ENCODE measurements at places on chromosomes 6 and 20.
A peak's percentile ranks its signal among the peaks of the same experiment; 100 is the strongest.

- no peak for DNase-seq
Measured at GRCh38 chr6:117536317-117536716, 53.8 kb downstream of the DCBLD1 start.

GRCh38 chr6:120590611-120591010 lies 743.7 kb downstream of the TBC1D32 start:
- no peak for DNase-seq

GRCh38 chr6:131602781-131603312 lies 25.2 kb downstream of the MED23 start:
- DNase-seq, result peak; percentile 66

DNA sequence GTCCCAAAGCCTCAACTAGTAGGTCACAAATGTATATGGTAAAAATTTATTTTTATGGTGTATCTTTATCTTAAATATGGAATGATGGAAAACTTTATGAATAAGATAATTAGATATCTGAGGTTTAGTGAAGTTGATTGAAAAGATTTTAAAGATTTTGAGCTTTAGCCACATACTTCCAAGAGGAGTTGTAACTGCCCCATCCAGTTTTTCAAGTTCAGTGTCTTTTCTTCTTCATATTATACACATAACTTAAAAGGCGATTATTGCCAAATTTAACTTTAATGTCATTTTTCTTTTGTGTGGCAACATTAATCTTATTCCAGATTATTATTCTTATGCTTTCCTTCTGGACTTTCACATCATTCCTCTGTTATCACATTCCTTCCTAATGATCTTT lies 266.4 kb downstream of the TINAG start:
- no peak for DNase-seq

GRCh38 chr20:47050996-47051395 lies 156.4 kb downstream of the EYA2 start:
- no peak for DNase-seq

DNA sequence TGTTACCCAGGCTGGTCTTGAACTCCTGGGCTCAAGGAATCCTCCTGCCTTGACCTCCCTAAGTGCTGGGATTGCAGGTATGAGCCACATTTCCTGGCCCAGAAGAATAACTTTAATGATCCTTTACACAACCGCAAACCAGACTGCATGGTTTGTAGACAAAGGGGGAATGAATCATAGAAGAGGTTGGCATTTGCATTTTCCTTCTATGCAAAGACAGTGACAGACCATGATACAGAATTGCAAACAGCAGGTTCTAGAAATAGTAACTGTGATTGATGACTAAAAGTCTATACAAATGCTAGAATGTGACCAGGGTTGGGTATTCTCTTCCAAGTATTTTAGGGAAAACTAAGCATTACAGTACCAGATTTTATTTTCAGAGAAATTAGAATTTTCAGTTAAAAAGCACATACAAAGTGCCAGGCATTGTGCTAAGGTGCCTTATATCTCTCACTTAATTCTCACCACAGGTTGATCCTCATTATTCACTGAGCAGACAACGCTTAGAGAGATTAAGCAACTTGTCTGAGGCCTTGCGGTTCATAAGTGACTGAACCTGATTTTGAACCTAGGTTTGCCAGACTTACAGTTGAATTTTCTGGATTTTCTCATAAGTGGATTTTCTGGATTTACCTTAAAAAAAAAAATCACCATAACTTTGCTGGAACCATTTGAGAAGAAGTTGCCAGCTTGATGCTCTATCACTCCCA lies 146.6 kb downstream of the ZFAND3 start:
- peak; percentile 42 for DNase-seq

- DNase-seq, result no peak
Measured at GRCh38 chr6:161462148-161462547, 188.3 kb upstream of the AGPAT4 start.

DNA sequence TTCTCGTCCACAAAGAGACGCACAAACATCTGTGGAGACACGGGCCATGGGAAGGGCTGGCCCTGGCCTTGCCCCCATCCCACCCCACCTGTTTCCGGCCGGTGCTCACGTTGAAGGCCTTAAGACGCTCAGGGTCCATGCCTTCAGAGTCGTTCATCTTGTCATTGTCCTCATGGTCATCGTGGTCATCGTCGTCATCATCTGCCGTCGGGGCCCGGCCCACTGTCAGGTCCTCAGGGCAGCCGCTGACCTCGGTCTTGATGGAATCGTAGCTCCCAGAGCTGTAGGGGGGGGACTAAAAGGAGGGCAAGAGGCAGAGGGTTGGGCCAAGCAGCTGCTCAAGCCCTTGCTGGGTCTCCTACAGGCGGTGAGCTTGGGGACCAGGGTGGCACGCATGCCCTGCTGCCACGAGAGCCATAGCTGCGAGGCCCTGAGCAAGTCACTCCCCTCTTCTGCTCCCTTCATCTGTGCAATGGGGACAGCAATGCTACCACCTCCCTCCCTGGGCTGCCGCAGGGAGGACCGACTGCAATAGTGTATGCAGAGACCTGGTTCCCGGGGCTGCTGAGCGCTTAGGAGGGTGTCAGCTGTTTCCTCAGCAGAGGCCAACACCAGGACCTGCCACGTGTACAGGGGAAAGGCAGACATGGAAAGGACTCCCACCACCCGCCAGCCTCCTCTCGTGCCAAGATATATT lies 95.5 kb downstream of the ASXL1 start:
- no peak for DNase-seq

- peak; percentile 47 for DNase-seq
Measured at GRCh38 chr6:2959909-2960719, 11.3 kb downstream of the SERPINB6 start.

- peak; percentile 81 for DNase-seq
Measured at GRCh38 chr6:141202626-141203025, 930.1 kb upstream of the GJE1 start.

DNA sequence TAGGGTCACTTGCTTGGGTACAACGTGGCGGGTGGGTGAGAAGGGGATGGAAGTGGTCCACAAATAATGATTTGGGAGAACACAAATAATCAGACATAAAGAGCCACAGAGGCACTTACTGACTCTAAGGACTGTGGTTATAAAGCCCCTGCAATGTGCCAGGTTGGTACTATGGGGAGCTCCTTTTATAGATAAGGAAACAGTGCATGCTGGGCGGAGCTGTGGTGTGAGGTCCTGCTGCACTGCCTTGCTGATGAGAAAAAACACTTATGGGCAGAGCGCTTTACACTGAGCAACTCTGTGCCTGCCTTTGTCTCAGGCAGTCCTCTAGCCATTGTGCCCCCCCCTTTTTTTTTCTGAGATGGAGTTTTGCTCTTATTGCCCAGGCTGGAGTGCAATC lies 29.1 kb upstream of the SCRT2 start:
- DNase-seq, result no peak

GRCh38 chr20:58889334-58889760 lies 36.8 kb downstream of the GNAS start:
- DNase-seq, result no peak

GRCh38 chr20:19024296-19025035 lies 188.0 kb upstream of the SLC24A3 start:
- no peak for DNase-seq

- no peak for DNase-seq
Measured at GRCh38 chr6:49423817-49424216, 39.2 kb downstream of the MMUT start.

- no peak for DNase-seq
Measured at GRCh38 chr6:56667336-56667735, 24.6 kb upstream of the DST start.

Data from AG09309 (cell line).